ENCODE measurements at places on chromosomes 7 and 10. TPM values are rescaled to one million over a fixed set of nuclear protein-coding genes. Genes with fewer than 3 reads are reported as not detected.

SLC26A5 gene
- total RNA-seq: 0.23 TPM

AOAH gene
- 17.0 TPM for total RNA-seq

SEMA3E gene
- 19.8 TPM for total RNA-seq

DNA sequence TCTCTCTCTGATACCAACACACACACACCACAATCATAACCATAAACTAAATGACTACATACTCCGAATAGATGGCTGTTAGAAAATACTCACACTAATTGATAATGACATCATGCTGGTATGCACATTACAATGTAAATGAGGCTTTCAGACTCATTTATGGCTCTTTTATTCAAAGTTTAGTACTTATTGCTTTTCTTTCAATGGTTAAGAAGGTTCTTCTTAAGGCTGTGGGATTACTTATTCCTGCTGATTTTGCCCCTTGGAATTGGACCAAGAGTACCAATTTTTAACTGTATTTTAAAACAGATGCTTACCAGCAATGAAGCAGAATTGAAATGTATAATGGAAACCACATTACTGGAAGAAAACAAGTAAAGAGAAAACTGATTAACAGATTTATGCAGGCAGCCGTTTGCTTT is 20.6 kb upstream of the CABCOCO1 start:
- no peak for DNase-seq

- DNase-seq: no peak
These were observed 150.1 kb downstream of the PLPP4 start for GRCh38 chr10:120607016-120607709.

DNA sequence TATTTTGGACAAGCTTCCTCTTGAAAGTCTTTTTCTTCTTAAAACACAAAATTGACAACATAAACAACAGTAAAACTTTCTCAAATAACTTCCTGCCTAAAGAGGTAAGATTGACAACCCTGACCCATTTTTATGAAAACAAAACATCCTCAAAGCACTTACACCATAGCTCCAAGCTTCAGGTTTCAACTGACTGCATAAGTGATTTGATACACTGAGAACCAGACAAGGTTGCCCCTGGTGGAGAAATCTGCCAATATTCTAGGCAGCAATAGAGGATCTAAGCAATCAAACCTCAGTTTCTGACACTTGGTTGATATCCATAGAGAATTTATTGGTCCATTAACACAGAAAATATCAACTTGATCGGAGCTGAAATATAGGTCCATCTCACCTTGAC is 147.8 kb downstream of the ELAPOR2 start:
- no peak for DNase-seq

DNA sequence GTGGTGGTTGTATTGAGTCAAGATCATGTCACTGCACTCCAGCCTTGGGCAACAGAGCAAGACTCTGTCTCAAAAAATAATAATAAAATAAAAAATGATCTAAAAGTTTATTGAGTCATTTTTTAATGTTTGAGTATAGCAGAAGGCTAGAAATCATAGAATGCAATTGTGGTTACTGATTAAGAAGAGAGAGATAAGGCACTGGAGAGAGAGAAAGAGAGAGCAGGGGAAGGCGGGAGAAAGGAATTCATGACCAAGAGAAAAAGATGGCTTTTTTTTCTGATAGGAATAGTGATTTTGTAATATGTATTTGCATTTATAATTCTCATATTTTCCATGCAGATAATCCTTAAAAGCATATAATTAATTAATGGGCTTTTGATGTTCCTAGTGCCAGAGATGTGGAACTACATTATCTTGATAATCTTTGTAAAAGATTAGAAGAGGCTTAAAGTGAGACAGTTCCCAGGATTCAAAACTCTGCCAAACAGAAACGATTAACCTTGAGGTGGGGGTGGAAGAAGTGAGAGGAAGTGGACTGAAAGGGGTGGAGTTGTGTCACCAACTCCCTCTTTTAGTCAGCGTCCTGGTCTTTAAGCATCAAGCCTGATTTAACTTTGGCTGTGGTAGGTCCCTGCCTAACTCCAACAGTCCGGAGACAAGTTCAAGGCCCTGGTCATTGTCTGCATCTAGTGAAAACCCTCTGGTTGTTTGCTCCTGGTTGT is 76.2 kb downstream of the CHN2 start:
- DNase-seq: no peak

GRCh38 chr10:119546009-119546408 is 3.5 kb upstream of the RGS10 start:
- DNase-seq: no peak

Data from mucosa of gallbladder (tissue), 1 donor.